ENCODE measurements at places on chromosomes 11 and 22.
A peak's percentile ranks its signal among the peaks of the same experiment; 100 is the strongest.

GRCh38 chr11:13215149-13215548, 62.4 kb upstream of the BMAL1 start:
- DNase-seq = no peak

- DNase-seq = peak; percentile 67
Observed at GRCh38 chr11:118434553-118435289, 1.6 kb upstream of the KMT2A start.

GRCh38 chr11:46562527-46562926, 31.3 kb downstream of the AMBRA1 start:
- no peak for DNase-seq

GRCh38 chr11:111512296-111513239, at the start of gene BTG4:
TSS of gene BTG4 (minus strand) at chr11:111512386. CDS start at chr11:111498776, 13,610 bp downstream.
- DNase-seq = no peak

GRCh38 chr11:73635721-73636120, 10.7 kb upstream of the PLEKHB1 start:
- DNase-seq = no peak

DNA sequence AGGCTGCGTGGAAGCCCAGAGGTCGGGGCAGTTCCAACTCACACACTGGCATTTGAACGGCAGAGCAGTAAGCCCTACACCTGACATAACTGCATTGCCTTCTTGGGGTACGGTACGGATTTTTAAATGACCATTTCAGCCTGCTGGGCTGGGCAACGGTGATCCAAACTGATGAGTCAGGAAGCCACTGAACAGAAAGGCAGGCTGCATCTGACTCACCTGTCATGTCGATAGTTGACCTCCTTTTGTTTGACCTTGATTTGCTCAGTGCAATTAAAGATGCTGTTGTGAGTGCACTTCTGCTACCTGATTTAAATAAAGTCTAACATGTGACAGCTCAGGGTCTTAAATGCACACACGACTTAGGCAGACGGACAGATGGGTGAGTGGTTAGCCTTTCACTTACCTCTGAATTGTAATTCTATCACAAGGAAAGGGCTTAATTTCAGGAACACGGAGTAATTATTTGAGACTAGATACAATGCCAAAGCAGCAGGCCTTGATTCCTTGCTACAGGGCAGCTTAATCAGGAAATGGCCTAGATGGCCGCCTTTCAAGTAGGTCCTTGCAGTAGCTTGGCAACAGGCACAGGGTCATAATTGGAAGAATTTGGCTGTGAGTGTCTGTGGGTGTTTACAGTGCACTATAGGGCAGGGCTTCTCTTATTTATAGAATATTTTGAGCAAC, 52.2 kb downstream of the BMAL1 start:
- DNase-seq = no peak

GRCh38 chr11:80182901-80183300, 742.1 kb upstream of the TENM4 start:
- no peak for DNase-seq

DNA sequence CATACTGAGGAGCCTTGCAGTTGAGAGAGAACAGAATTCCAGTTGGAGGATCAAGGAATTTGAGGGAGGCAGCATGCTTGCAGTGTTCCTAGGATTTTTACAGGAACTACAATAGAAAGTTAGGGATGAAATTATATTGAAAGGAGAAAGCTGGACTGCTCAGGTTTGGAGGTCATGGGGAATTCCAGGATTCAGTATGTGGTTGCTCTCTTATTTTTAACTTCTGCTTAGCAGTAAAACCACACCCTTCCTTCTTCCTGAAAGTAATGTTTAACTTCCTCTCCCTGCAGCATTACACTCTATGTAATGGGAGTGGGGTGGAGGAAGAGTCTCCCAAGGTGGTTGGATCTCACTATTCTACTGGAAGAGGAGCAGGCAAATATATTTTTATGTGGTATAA, 31.3 kb downstream of the CTNND1 start:
- peak; percentile 73 for DNase-seq

DNA sequence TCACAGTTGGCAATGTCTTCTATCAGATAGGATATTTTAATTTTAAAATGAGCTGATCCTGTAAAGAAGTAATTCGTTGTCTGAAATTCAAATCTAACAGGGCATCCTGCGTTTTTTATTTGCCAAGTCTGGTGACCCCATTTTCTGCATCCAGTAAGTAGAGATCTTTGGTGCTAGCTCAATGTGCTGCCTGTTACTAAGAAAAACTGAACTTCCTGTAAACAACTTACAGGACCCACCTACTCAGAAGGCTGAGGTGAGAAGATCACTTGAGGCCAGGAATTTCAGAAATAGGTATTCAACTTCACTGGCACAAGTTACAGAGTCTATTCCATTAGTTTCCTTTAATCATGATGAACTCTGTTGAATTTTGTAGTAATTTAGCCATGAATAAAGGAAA, 4.0 kb downstream of the ARL14EP start:
- no peak for DNase-seq

- DNase-seq = no peak
Observed at GRCh38 chr11:75513250-75513649, 12.5 kb downstream of the GDPD5 start.

DNA sequence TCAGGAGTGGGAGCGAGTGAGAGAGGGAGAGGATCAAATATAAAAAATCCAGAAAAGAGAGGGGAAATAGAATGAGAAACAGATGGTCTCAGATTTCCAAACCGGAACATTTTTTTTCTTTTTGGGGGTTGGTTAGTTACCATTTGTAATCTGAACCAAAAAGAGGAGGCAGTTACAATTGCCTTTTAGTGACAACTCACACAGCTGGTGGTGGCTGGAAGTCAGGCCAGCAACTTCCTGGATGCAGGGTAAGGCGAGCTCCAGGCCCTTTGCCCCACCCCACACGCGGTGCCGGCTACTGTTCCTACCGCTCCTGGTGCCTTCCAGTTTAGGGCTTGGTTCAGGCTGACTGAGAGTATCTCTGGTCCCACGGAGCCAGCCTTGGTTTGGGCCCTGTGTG, 21.0 kb upstream of the UBASH3B start:
- DNase-seq = peak; percentile 78

DNA sequence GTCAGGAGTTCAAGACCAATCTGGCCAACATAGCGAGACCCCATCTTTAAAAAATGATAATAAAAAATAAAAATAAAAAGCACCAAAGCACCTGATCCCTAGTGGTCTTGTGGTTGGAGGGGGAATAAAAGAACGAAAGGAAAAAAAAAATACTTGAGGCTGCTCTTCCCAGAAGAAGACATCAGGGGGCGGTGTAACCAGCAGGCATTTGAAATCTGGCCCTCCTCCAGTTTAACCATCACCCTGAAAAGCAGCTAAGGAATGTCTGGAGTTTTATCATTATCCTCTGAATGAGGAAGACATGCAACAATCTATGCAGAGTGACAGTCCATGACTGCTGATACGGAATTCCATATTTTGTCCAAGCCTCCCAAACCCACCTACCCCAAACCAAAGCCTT, 5.6 kb upstream of the KCTD17 start:
- peak; percentile 64 for DNase-seq

GRCh38 chr11:15617126-15617525, 502.4 kb downstream of the INSC start:
- DNase-seq = no peak

- DNase-seq = no peak
Observed at GRCh38 chr22:47149976-47150375, 387.5 kb downstream of the TBC1D22A start.

- DNase-seq = no peak
Observed at GRCh38 chr11:12213883-12214282, 103.5 kb downstream of the MICAL2 start.

DNA sequence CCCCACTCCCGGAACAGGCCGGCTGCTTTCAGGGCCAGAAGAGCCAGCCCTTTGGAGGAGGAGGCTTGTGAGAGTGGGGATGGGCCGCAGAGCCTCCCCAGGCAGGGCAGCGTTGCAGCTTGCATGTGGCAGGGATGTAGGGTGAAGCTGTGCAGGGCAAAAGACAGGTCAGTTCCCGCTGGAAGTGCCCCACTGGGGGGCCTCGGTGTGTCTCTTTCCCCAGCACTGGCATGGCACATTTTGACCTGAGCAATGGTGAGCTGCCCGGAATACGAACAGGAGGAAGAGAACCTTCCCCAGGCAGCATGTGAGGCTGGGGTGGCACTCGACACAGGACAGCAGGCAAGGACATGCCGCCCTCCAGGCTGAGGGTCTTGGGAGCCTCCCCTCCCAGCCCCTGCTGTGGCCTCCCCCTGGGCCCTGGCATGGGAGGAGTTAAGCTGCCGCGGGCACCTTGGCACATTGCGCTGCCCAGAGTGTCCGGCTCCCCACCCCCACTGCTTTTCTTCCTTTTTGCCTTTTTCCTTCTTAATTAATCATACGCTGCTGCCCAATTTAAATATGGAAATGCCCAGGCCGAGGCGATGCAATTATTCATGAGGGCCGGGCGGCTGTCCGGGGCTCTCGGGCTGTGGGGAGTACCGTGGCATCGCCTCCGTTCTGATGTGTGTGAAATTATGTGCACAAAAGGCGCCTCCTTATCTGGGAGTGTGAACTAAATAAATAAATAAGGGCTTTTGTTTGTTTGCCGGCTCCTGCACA, 76.0 kb upstream of the WNT7B start:
- peak; percentile 58 for DNase-seq

DNA sequence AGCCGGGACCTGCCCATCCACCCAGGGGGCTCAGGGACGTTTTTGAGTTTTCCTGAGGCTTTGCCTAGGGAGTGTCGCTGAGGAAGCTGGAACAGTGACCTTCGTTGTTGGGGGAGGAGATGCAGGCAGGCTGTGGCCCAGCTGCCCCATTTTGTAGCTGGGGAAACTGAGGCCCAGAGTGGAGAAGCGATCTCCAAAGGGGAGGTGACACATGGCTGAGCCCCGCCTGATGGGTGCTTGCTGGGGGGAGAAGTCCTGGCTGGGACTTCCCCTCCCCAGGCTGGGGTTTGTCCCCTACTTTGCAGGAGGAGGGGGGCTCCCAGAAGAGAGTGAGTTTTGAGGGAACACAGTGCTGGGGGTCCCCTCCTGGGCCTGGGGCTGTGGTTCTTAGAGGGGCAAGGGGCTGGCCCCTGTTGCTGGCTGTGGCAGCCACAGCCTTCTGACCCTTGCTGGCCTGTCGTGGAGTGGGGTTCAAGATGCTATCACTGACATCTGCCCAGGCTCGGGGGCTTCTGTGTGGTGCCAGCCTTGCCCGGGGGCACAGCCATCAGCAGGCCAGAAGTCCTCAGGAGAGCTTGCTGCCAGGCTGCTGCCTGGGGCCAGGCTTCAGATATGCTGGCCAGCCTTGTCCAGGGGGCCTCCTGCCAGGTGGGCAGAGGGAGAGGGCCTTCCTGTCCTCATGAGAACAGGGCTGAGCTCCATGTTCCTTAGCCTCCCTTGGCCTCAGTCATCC, 21.4 kb downstream of the KCNQ1 start:
- no peak for DNase-seq

GRCh38 chr11:94853836-94854235, 85.7 kb downstream of the AMOTL1 start:
- DNase-seq = no peak

- no peak for DNase-seq
Observed at GRCh38 chr11:59088162-59088561, 2.1 kb downstream of the GLYATL1B start.

GRCh38 chr22:44825310-44826150, 73.2 kb downstream of the ARHGAP8 start:
- no peak for DNase-seq

- no peak for DNase-seq
Observed at GRCh38 chr22:17982572-17983141, 41.7 kb downstream of the MICAL3 start.

DNA sequence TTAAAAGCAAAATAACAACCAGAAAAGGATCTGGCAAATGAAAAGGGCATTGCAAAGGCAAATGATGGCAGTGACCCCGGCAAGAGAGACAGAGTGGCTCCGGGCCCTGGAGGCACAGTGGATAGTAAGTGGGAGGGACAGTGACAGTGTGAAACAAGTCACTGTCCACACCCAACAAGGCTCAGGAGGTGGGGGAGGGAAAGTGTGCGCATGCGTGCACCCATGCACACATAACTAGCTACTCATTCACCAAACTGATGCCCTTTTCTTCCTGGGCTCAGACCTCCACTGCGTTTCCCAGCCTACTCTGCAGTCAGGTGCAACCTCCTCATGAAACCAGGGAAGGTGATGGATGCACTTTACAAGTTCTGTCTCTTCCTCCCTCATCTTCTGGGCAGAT, 108.4 kb downstream of the SHANK2 start:
- no peak for DNase-seq

GRCh38 chr22:36467946-36468345, 13.5 kb downstream of the TXN2 start:
- DNase-seq = peak; percentile 95

GRCh38 chr11:22162756-22163155, 30.1 kb upstream of the ANO5 start:
- no peak for DNase-seq

DNA sequence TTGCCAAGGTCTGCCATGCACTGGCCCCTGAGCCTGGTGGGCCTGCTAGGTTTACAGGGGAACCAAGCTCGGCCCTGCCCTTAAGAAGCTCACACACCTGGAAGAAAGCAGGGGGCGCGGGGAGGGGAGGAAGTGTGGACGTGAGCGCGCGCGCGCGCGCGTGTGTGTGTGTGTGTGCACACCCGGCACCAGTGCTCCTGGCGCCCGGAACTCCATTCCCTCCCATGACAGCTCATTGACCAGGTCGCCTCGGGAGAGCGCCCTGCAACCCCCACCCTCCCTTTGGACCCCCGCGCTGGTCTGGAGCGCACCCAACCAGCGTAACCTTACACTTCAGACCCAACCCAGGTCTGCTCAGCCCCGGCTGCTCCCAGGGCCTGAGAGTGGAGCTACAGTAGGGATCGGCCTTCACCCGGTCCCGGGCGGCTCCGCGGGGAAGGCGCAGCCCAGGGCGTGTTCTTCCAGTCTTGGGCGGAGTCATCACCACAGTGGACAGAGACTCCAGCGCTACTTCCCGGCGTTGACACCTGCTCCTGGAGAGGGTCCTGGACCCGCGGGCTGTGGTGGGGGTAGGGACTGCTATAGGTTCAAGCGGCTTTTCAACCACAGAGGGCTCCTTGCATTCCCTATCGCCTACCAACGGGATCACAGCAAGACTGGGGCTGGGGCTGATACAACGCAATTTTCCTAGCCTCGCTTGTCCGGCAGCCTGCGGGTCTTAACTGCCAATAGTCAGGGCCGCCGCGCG, 1.5 kb downstream of the GALNT18 start:
- DNase-seq = peak; percentile 38

DNA sequence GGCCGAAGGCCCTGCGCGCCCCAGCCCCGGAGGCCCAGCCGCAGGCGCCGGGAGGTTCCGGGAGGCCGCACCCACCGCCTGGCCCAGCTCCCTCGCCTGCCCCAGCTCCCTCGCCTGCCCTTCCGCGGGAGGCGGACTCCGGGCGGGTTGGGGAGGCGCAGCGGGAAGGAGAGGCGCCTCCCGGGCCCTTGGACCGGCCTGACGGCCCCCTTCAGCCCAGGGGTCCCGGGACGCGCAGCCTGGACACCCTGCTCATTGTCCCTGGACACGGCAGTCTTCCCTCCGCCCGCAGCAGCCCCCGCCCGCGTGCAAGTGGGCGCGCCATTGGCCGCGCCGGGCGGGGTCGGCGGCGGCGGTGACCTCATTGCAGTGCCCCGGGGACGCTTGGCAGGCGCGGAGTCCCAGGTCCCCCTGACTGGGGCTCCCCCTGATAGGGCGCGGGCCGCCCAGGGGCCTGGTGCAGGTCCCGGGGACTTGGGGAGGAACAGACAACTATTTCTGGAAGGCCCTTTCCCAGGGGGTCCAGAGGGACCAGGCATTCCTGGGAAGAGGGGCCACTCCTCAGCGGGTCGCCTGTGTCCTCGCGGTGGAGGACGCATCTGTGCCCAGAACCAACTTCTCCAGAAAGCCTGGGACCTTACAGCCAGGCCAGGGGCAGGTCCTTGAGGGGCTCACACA, 501 bp downstream of the CD151 start:
- peak; percentile 56 for DNase-seq
